ENCODE measurements at places on chromosomes 16 and 17. TPM values are rescaled to one million over a fixed set of nuclear protein-coding genes. Genes with fewer than 3 reads are reported as not detected.

CDRT15L2 gene
- not detected for polyA plus RNA-seq

DNA sequence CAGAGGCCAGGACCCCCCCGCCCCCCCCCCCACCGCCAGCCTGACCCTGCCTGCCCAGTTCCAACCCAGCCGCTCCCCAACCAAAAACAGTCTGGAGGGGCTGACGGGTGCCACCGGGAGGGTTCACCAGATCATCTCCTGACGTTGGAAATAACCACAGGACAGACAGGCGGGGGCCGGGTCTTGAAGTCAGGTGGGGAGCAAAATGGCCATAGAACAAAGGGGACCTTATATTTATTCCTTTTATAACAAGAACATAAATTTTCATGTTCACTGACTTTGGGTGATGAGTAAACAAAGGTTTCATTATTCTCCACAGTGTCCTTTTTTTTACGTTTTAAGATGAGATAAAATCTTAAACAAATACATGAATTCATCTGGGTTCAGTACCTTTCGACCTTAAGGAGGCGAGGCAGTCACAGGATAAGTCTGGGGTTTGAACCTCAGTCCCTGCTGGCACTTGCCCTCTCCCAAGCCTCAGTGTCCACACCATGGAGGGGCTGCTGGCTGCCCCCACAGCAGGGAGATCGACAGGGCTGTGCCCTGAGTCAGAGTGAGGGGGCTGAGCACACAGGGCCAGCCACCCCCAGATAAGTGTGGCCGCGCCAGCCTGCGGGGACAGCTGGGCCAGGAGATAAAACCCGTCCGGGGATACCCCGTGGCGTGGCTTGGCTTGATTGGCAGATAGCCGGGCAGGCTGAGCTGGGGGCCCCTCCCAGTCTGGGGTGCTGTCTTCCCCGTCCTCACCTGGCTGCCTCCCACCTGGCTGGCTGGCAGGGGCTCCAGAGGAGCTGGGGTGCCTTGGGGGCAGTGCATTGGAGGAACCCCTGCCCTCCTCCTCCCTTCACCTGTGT, 15.0 kb downstream of the SLC7A5 start:
- no peak for DNase-seq

OTOP3 gene
- polyA plus RNA-seq, result not detected

PDE6G gene
- 4.6 TPM for polyA plus RNA-seq

GRCh38 chr16:83100679-83101078, 473.9 kb downstream of the CDH13 start:
- DNase-seq, result no peak

- no peak for DNase-seq
Measured at GRCh38 chr16:12366313-12366712, 389.8 kb downstream of the SNX29 start.

- no peak for DNase-seq
Measured at GRCh38 chr17:68704871-68705713, 103.9 kb upstream of the FAM20A start.

DNA sequence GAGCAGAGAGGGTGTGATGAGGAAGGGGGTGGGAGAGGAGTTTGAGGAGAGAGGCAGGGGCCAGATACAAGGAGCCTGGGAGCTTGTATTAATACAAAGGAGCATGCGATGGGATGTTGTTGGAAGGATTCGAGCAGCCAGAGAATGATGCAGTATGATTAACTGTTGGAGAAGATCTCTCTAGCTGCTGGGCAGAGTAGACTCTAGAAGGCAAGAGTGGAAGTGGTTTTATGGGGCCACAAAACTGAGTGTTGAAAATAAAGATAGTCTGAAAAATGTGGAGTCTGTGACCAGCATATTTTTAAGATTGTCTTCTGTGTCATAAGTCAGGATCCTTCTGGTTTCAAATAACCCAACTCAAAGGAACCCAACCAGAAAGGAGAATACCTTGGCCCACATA, 98.3 kb downstream of the MSI2 start:
- no peak for DNase-seq

GRCh38 chr17:78034429-78035091, 76.1 kb downstream of the TNRC6C start:
- DNase-seq, result no peak

TCAP gene
- 0.11 TPM for polyA plus RNA-seq

KCNG4 gene
- not detected for polyA plus RNA-seq

DNA sequence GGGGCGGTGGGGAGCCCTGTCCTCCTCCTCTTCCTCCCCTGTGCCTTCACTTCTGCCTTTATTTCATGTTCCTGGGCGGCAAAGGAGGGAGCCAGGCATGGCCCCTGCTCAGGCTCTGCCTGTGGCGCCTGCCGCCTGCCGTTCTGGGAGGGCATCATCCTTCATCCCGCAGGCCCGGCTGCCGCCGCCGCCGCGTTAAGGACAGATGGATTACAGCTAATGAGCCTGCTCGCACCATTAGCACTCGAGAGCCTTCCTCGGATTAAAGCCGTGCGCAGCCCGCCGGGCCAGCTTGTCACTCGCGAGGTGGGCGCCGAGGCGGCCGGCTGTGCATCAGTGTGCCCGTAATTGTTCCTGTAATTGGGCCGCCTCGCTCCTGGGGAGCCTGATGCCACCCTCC, 127.7 kb upstream of the GSE1 start:
- no peak for DNase-seq

- no peak for DNase-seq
Measured at GRCh38 chr16:82633964-82634600, 7.3 kb downstream of the CDH13 start.

GRCh38 chr17:19337712-19338023, 24.9 kb downstream of the B9D1 start:
- DNase-seq, result no peak

DNA sequence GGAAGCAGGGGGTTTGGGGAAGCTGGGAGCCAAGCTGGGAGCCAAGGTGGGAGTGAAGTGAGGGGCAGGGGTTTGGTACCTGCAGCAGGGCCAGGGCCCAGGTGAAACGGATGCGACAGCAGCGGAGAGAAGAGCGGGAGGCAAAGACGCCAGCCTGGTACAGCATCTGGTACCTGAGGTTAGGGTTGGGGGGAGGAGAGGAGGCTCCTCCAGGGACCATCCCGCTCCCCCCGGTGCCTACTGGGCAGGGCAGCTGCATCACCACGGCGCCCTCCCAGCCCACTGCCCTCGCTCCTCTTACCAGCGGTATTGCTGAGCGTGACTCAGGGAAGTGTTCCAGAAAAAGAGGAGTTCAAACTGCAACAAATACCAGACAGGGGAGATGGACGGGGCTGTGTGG, 9.8 kb downstream of the CLN3 start:
- no peak for DNase-seq

CCDC144A gene
- polyA plus RNA-seq, result 0.84 TPM

GRCh38 chr16:63684149-63685101, 1437.4 kb downstream of the CDH11 start:
- no peak for DNase-seq

NLRC3 gene
- 31.9 TPM for polyA plus RNA-seq

GPR139 gene
- not detected for polyA plus RNA-seq

All from naive thymus-derived CD8-positive, alpha-beta T cell (primary cell).